ENCODE measurements at places on chromosomes 1 and 21.

DNA sequence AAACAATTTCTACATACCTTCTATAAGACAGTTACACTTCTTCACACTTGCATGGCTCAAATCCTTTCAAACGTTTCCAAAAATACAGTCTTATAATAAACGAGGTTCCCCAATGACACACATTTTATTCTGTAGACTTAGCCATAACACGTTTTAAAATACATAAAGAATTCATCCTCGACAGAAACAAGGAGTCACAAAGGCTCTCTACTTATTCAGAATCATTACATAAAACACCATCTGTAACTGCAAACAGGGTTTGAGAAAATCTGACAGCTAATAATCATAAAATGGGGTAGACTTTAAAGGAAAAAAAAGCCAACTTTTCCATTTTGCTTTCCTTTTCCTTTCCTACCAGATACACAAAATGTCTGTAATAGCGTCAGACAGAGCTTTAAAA, 1.8 kb downstream of the PIK3R3 start:
- DNase-seq = no peak

GRCh38 chr1:156928043-156928602, 7.7 kb downstream of the LRRC71 start:
- DNase-seq = no peak

GRCh38 chr1:243343970-243344937, 88.4 kb downstream of the SDCCAG8 start:
- DNase-seq = peak; percentile 46

DNA sequence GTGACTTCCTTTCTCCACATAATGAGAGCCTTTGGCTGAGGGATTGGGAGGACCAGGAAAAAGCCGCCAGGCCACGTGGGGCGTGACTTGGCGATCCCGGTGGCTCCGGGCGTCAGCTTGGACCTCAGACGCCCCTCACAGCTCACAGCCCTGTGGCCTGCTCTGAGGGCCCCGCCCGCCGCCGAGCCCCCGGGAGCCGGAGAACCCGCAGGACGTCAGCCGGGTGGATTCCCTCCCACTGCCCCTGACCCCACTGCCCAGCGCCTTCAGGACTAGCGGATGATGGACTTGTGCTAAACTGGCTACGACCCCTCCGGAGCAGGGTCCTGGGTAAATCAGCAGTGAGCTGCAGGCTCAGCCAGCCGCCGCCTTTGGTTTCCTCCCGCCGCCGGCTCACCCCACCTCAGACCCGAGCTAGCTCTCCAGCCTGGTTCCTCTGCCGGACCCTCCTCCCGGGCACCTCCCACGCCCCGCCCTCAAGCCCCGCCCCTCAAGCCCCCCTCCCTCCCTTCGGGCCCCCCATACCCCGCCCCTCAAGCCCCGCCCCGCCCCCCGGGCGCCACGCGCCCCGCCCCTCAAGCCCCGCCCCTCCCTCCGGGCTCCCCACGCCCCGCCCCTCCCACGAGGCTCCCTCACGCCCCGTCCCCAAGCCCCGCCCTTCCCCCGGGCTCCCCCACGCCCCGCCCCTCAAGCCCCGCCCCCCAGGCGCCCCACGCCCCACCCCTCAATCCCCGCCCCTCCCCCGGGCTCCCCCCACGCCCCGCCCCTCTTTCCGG, 10.0 kb upstream of the FAAP20 start:
- peak; percentile 85 for DNase-seq

DNA sequence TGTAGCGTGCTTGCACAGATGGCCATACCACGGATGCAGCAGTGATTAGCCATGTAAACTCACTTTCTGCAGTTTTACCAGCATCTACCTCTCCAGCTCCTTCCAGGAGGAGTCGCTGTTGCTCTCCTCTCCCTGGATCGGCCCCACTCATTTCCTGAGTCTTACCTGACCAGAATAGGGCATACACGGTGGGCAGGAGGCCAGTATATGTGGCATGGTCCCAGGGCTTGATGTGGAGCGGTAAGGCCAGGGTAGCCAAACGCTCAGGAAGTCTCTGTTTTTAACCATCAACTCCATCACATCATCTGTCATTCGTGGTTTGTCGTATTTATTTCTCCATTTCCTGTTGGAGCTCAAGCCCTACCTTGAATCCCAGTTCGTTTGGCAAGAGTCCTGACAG, 163.4 kb upstream of the USP24 start:
- DNase-seq = peak; percentile 20

DNA sequence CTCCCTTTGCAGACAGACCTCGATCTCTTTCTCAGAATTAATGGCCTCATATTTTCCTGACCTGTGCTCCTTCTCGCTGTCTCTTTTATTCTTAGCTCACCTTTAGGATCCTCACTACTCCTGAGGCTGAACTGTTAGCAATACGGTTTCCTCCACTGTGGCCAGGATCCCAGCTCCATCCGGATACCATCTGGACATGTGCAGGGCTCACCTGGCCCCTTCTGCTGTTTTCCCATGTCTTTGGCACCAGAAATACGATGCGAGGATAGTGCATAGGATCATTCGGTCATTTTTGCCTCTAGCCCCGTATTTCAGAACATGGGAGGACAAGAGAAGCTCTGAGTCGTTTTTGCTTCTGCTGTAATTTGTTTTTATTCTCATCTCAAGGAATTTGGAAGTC, 108.5 kb upstream of the KIF26B start:
- DNase-seq = no peak

- DNase-seq = no peak
Observed at GRCh38 chr1:236301080-236301957, 19.6 kb upstream of the ERO1B start.

GRCh38 chr1:41850029-41850428, 68.7 kb downstream of the HIVEP3 start:
- no peak for DNase-seq

GRCh38 chr1:227947676-227948492, at the start of gene WNT9A:
TSS of gene WNT9A (minus strand) at chr1:227947932. CDS start at chr1:227947887, 45 bp downstream.
- DNase-seq = peak; percentile 77

DNA sequence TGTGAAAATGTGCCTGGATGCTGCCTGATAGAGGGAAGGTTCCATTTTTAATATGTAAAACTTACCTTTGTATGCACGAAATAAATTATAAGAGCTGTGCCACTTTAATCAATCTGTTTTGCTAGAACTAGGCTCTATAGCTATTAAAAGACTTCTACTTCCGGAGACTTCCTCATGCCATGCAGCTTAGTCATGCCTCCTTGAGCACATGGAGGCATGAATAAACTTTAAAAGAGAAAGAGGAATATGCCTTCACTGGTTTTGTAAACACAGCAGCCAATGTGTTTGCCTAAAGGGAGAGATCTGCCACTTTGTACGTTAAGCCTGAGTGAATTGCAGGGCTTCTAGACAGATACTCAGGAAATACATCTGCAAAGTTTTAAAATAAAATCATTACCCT, 604.6 kb downstream of the LRRIQ3 start:
- peak; percentile 12 for DNase-seq

DNA sequence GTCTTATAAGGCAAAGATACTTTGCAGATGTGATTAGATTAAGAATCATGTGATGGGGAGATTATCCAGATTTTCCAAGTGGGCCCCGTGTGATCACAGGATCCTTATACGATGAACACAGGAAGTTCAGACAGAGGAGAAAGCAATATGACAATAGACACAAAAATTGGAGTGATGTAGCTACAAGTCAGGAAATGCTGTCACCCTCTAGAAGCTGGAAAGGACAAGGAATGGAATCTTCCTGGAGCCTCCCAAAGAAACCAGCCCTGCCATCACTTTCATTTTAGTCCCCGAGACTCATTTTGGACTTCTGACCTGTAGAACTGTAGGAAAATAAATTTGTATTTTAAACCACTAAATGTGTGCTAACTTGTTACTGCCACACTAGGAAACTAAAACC, 61.9 kb upstream of the C1orf21 start:
- no peak for DNase-seq

DNA sequence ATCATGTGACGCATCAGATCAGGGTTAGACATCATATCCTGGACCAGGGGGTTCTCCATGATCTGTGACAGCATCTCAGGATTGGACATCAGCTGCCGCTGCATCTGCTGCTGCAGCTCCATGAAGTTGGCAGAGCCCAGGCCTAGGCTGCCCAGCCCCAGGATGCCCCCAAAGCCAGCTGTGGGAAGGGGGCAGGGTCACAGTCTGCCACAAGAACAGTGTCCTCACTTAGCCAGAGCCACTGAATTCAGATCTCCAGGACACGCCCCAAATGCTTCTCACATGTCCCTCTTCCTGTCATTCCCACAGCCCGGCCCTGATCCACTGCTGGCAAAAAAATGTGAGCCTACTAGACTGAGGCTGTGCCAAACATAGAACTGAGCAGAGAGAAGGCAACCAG, 3.2 kb downstream of the UBQLN4 start:
- DNase-seq = no peak

DNA sequence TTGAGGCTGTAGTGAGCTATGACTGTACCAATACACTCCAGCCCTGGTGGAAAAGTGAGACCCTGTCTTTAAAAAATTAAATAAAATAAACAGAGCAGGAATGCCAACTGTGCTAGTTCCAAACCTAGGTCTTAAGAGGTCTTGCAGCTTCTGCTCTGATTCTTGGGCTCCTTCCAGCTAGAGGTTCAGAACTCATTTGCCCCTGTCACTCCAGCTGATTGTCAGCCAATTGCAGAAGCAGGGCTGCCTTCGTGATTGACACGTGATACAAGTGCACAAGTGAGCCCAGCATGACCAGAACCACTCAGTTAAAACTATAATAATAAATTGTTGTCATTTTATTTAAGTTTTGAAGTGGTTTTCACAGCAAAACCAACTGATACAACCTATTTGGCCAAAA, 298.4 kb downstream of the USP25 start:
- no peak for DNase-seq

DNA sequence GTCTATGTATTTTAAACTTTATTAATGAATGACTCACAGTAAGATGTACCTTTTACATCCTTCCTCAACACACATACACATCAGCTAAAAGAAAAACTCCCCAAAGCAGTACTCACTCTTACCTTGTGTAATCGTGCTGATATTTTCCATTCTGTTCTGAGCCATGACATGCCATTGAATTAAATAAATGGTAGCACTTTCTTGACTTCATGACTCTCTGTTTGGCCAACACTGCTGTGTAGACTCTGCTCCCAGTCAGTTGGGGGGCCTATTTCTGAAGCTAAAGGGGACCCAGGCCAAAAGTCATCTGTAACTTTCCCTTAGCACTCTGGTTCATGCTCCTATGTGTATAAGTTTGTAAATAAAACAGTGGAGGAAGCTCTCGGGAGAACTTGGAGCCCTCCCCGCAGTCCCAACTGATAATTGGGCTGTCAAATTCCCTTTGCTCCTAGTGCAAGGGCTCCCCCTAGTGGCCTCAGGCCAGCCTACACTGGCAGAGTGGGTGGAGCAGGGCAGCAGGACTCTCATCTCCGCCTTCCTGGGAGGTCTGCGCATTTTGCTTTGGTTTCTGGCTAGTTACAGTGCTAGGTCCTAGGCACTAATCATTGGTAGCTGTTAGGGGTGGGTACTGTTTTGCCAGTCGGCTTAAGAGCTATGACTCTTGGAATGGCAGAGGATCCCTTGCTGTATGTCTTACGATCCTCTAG, 1.7 kb upstream of the FYB2 start:
- DNase-seq = peak; percentile 59

All from foreskin fibroblast (primary cell).